ENCODE measurements at places on chromosomes 7 and 10. TPM values are rescaled to one million over a fixed set of nuclear protein-coding genes. Genes with fewer than 3 reads are reported as not detected.

Gene METTL27
- total RNA-seq = 3.3 TPM

Gene PPP1R3A
- not detected for total RNA-seq

Gene POLR1F
- total RNA-seq = 17.0 TPM

GRCh38 chr7:111282626-111283025 lies 191.7 kb downstream of the LRRN3 start:
- DNase-seq = no peak
- H3K4me1 ChIP-seq = no peaks in the 10 kb centered on the region
- H3K27me3 ChIP-seq = no peaks in the 10 kb centered on the region
- no peak overlapping the region for H3K27ac ChIP-seq

DNA sequence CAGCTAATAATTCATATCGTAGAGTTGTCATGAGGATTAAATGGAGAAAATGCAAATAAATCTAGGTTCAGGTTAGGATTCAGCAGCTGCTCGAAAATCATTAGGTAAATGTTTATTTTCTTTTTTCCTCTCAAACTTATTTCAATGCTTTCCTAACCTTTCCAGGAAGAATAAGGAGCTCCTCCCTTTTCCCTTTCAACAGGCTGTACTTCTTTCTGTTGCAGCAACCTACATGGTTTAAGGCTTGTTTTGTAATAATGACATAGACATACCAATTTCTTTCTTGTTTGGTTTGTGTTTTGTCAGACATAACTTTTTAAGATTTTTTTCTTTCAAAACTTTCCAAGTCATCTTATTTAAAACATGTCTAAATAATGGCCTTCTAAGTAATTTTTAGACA lies 18.2 kb downstream of the GPR141 start:
- H3K36me3 ChIP-seq = no peaks in the 10 kb centered on the region
- no peak for DNase-seq
- H3K27ac ChIP-seq = no peak overlapping the region
- no peak overlapping the region for H3K4me3 ChIP-seq

DNA sequence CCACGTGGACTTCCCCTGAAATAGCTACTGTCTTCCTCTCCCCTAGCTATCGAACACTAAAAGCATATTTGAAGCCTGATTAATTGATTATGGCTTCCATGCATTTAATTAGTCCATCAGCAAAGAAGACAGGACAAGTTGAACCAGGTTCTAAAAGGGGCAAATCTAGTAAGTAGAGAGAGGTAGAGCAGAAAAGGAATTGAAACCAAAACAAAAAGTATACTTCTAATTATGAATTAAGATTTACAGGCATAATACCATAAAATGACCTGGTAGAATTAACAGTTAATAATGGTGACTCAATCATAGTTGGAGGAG lies 393 bp upstream of the DNAJC1 start:
- H3K36me3 ChIP-seq = peaks cover 13% of the 10 kb centered on the region
- H3K27me3 ChIP-seq = peaks cover 12% of the 10 kb centered on the region
- peak overlapping the region; percentile 96 for H3K4me3 ChIP-seq
- H3K4me1 ChIP-seq = peaks cover 30% of the 10 kb centered on the region
- no peak for DNase-seq

- H3K27ac ChIP-seq = no peak overlapping the region
- peaks cover 59% of the 10 kb centered on the region for H3K27me3 ChIP-seq
- peaks cover 29% of the 10 kb centered on the region for H3K4me1 ChIP-seq
- DNase-seq = peak; percentile 88
- H3K36me3 ChIP-seq = no peaks in the 10 kb centered on the region
- H3K4me3 ChIP-seq = peak overlapping the region; percentile 73
Observed at GRCh38 chr10:102229810-102230263, 3.7 kb downstream of the ELOVL3 start.

DNA sequence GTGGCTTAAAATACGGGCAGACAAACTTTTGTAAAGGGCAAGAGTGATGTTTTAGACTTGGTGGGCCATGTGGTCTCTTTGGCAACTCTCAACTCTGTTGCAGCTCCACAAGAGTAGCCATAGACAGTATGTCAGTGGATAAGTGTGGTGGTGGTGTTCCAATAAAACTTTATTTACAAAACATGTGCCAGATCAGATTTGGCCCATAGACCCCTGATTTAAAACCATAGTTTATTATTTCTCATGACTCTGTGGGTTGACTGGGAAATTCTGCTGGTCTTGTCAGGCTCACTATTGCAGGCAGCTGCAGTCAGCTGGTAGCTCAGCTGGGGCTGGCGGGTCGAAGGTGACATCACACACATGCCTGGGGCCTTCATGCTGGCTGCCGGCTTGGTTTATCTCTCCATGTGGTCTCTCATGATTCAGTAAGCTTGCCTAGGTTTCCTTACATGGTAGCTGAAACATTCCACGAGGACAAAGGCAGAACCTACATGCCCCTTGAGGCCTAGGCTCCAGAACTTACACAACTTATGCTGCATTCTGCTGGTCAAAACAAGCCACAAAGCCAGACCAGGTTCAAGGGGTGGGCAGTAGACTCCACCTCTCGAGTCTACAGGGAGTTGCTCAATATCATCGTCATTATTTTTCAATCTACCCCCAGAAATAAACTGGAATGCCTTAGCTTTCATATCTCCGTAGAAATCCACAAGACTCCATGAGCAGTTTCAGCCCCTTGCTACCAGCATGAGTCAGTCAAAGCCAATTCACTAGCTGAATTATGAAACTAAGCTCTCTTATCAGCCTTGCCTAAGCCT lies 245.7 kb downstream of the WDR11 start:
- no peak for DNase-seq
- no peak overlapping the region for H3K4me3 ChIP-seq
- no peaks in the 10 kb centered on the region for H3K4me1 ChIP-seq

- H3K4me3 ChIP-seq = no peak overlapping the region
- DNase-seq = no peak
- no peak overlapping the region for H3K27ac ChIP-seq
Observed at GRCh38 chr10:7306147-7306546, 104.7 kb downstream of the SFMBT2 start.

Data from activated CD4-positive, alpha-beta memory T cell treated with anti-CD3 and anti-CD28 coated beads, Interleukin-2, amount 10 ng/mL, durations not matched to agents 7 days and 5 days (primary cell).